ENCODE measurements at places on chromosomes 1 and 21. TPM values are rescaled to one million over a fixed set of nuclear protein-coding genes. Genes with fewer than 3 reads are reported as not detected.

DNA sequence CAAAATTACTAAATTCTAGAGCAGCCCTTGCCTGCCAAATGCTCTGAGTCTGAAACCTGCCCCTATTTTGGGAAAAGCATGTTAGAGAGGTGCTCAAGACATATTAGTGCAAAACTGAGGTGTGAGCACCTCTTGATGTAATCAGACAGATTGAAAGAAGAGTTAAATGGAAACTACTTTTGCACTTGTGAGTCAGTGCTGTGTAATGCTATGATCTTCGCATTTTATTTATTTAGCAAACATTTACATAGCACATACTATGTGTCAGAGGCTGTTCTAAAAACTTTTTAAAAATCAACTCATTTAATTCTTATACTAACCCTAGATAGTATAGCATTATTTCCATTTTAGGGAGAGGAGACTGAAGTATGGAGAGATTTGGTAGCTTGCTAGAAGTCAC is 138.1 kb downstream of the ELAVL4 start:
- no peak for DNase-seq

The SPRR4 gene
- total RNA-seq: not detected

The LY9 gene
- total RNA-seq: not detected

DNA sequence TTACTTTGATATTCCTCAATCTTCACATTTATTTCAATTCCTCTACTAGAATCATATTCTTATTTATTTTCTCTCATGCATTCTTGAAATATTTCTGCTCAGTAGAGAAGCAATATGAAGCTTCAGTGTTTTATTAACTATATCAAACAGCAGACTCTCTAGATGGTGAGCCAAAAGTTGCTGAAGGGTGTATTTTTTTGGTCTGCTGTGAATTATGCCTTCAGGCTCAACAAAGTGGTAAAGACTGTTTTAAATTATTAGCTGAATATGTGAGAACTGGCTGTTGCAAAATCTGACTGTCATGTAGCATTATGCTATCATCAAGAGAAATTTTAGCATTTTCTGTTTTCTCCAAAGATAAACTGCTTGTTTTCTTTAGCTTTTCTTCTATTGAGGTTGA is 24.9 kb upstream of the CDC42BPA start:
- no peak for DNase-seq

DNA sequence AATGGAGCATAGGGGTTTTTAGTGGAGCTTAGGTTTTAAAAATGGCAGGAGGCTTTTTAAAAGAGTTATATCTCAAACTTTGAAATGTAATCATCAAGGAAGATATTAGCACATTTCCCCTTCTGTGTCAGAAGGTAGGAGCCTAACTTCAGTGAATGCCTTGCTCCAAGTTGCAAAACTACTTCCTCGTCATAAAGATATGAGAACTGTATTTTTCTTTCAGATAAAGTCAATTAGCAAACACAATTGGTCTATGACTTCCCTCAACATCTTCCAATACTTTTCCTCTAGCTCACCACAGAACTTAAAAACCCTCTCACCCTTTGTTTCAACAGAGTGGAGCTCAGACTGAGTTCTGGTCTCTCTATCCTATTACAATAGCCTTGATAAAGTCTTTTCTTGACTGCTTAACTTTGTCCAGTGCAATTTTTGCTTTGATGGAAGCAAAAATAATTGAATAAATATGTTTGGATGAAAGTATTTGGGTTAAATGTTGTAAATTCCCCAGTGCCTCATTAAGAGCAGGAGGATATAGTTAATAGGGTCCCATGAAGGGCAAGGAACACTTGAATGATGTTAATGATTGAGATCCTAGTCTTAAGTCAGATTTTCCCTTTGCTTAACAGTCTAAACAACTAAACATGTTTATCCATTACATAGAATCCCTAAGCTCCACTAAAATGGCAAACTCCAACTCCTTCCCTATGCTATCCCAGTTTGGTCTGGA is 58.9 kb downstream of the TNFSF18 start:
- DNase-seq: no peak

Data from NCI-H460 (cell line).